ENCODE measurements at places on chromosomes 16 and 17.

GRCh38 chr16:84689111-84689510, 10.7 kb upstream of the USP10 start:
- peak; percentile 94 for DNase-seq

- no peak for DNase-seq
These were observed 1.7 kb upstream of the TEX19 start for GRCh38 chr17:82357394-82357793.

GRCh38 chr17:41621916-41622315, 2.5 kb downstream of the KRT17 start:
- DNase-seq: no peak

DNA sequence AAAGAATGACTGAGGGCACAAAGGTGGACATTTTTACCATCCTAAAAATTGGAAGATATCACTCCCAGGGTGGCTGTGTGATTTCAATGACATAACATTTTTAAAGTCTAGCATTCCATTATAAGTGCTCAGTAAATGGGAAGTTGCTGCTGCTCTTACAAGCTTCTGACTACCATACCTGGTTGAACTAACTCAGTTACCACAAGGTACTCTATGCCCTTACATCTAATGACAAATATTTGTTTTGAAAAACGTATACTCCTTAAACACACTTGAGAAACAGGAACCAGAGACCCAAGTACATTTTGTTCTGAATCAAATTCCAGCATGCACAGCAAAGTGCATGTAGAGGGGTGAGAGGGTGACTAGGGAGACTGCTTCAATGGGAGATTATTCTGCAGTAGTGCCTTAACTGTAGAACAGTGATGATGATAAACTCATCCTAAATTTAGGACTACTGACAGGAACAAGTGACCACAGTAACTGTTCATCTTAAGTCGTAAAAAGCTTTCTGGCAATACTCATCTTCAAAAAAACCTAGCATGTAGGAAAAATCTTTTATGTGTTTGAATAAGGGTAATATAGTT, 83.5 kb downstream of the KANSL1 start:
- DNase-seq: no peak

- peak; percentile 77 for DNase-seq
These were observed 4.0 kb downstream of the MAFG start for GRCh38 chr17:81923302-81924260.

GRCh38 chr17:49136335-49136734, 3.8 kb downstream of the B4GALNT2 start:
- DNase-seq: no peak

- no peak for DNase-seq
These were observed 2.2 kb downstream of the SDR42E2 start for GRCh38 chr16:22164482-22164881.

DNA sequence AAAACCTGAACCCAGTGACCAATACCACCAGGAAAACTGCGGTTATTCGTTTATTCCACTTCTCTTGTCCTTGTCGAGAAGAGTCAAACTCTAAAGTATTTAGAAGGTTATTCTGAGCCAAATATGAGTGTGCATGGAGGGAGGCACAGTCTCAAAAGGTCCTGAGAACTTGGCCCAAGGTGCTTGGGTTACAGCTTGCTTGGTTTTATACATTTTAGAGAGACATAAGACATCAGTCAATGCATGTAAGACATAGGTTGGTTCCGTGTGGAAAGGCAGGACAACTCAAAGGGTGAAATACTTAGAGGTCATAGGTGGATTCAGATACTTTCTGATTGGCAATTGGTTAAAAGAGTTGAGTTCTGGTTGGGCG, 681 bp upstream of the TRAP1 start:
- DNase-seq: no peak

- no peak for DNase-seq
These were observed 9.5 kb downstream of the BCAR1 start for GRCh38 chr16:75241955-75242354.

DNA sequence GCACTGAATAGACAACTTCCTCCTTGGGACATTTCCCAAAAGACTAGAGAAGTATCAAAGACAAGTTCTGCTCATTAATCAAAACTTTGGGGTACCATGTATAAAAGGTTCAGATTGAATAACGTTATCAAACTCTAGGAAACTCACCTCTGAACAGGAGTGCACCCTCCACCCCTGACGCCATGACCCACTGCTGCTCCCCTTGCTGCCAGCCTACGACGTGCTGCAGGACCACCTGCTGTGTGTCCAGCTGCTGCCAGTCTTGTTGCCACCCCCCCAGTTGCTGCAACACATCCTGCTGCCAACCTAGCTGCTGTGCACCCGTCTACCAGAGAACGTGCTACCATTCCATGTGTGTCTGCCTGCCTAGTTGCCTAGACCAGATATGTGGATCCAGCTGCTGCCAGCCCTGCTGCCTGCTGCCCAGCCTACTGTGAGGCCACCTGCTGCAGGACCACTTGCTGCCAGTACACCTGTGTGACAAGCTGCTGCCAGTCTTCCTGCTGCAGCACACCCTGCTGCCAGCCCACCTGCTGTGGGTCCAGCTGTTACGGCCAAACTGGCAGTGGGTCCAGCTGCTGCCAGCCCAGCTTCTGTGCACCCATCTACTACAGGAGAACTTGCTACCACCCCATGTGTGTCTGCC, 13.8 kb upstream of the KRTAP9-2 start:
- no peak for DNase-seq

All from fibroblast of mammary gland (primary cell).